NCI-H1417 treated with DMSO at 0.1 percent for 48 hours (cell line): ENCODE measurements at places on chromosomes 12 and 14.

GRCh38 chr14:65019944-65020566, 33.4 kb downstream of the FNTB start:
- DNase-seq: no peak

- DNase-seq: no peak
These were observed 30.6 kb upstream of the FBXO34 start for GRCh38 chr14:55240526-55241178.

- DNase-seq: no peak
These were observed 217.4 kb downstream of the SLC41A2 start for GRCh38 chr12:104740668-104741067.

GRCh38 chr14:65028937-65029336, 42.2 kb downstream of the FNTB start:
- no peak for DNase-seq

DNA sequence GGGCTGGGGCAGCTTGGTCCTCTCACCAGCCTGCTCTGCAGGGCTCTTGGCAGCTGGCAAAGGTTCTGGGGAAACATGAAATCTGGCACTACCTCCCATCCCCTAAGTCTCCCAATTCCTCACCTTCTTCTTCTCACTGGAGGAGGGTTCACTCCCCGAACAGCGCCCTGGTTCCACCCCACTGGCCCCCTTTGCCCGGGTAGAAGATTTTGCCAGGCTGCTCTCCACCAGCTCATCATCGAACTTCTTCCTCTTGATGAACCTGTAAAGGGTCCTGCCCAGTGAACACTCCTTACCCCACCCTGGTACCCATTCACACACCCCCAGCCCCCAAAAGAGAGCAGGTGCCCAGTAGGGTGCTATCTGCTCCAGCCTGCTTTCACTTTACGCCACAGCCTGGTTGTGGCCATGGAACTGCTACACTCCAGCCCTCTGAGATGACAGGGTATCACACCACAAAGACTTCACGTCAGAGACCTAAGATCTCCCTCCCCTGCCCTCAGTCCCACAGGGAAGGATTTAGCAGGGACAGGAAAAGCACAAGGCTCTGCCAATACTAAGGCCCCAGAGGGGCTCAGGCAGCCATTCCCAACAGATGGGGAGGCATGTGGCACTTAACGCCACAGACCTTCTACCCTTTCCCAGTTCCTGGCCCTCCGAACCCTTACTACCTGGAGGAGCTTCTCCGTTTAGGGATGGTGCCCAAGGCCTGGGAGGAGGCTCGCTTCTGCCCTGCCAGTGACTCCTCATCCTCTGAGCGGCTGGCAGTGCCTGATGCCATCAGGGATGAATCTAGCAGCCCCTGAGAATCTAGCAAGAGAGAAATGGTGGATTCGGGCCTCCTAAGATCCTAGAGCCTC, 2.3 kb downstream of the MCRS1 start:
- no peak for DNase-seq

- no peak for DNase-seq
These were observed 69.6 kb downstream of the PTPN11 start for GRCh38 chr12:112488257-112488876.

GRCh38 chr14:100443603-100444002, 120.5 kb downstream of the SLC25A47 start:
- DNase-seq: no peak

- no peak for DNase-seq
These were observed 237.6 kb upstream of the AMIGO2 start for GRCh38 chr12:47317175-47317915.

- DNase-seq: no peak
These were observed 344.9 kb downstream of the DPF3 start for GRCh38 chr14:72549026-72549425.

- no peak for DNase-seq
These were observed 4.4 kb downstream of the RNF10 start for GRCh38 chr12:120538281-120539156.

DNA sequence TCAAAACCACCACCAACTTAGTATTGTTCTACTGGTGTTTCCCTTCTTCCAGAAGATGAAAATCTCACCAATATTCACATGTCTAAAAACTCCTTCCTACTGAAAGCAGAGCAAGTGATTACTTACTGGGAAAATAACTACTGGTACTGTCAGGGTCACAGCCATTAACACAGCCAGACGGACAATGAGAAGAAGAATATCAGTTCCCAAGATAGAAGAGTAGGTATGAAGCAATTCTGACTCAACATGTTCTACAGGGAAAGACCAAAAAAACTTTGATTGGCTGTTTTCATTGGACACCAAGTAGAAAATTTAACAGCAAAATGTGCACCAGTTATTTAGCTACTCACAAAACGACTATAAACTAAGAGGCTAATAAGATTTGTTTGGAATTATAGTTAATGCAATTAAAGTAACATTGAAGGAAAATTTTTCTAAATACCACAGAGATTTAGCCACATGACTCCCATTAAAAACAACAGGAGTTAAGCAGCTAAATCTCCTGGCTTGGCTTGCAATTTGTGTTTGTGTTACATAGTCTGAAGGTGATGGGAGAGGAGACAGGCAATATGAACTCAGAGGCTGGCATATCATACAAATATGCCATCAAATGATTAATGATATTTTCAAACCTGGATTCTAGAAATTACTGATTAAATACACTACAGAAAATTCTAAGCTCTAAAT, 9.5 kb downstream of the SLC38A2 start:
- no peak for DNase-seq

- DNase-seq: no peak
These were observed 7.0 kb upstream of the STAB2 start for GRCh38 chr12:103580026-103580425.

GRCh38 chr12:46214668-46215436, 54.0 kb downstream of the SLC38A1 start:
- DNase-seq: no peak

- no peak for DNase-seq
These were observed 16.7 kb upstream of the CD163L1 start for GRCh38 chr12:7460375-7461259.

DNA sequence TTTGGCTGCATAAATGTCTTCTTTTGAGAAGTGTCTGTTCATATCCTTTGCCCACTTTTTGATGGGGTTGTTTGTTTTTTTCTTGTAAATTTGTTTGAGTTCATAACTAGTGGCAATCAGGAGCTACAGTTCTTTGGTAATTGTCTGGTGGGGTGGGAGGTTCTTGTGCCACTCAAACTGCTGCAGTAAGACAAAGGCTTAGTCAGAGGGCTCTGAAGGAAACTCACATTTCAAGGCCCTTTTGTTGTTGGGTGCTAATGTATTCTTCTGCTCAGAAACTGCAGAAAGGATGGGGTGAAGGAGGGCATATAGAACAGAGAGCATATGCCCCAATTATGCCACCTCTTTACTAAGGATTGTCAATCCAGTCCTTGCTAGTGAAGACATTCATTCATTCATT, 21.9 kb downstream of the MYRFL start:
- DNase-seq: no peak

GRCh38 chr12:39875721-39876120, 230.2 kb downstream of the SLC2A13 start:
- no peak for DNase-seq

DNA sequence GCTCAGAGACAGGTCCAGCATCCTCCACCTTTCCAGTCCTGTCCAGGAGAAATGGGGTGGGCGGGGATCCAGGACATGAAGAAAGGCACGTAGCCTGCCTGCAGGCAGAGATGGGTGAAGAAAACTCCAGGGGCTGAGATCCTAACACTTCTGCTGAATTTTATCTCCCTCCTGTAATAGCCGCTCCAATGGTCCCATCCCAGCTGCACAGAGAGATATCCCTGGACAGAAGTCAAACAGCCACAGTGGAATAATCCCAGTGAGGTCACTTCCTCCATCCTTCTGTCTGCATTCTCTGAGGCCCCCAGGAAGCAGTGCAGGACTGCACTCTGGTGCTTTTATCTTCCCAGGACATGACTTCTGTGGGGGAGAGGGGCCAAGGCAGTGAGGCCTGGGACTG, 26.3 kb downstream of the KRT18 start:
- DNase-seq: no peak

GRCh38 chr14:30885840-30886740, 11.7 kb downstream of the COCH start:
- DNase-seq: no peak

- DNase-seq: no peak
These were observed 552.5 kb downstream of the DIO2 start for GRCh38 chr14:79658769-79659168.

GRCh38 chr14:55267820-55268219, 3.4 kb upstream of the FBXO34 start:
- no peak for DNase-seq

DNA sequence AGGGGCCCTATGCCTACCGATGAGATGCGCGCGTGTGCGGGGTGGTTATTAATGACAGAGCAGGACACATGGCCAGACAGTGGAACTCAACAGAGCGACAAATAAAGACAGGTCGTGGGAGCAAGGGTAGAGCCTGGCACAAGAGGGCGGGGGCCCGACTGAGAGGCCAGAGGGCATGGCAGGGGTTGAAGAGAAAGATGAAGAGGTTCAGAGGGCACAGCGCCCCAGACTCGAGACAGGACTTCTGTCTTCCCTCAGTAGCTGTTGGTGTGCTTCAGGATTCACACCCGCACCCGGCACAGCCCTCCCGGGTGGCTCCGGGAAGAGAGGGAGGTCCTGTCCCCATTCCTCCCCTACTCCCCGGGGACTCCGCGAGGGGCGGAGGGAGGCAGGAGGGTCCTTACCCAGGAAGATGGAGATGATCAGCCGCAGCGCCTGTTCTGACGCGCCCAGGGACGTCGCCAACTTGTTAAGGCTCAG, 366 bp downstream of the LPCAT3 start:
- no peak for DNase-seq

DNA sequence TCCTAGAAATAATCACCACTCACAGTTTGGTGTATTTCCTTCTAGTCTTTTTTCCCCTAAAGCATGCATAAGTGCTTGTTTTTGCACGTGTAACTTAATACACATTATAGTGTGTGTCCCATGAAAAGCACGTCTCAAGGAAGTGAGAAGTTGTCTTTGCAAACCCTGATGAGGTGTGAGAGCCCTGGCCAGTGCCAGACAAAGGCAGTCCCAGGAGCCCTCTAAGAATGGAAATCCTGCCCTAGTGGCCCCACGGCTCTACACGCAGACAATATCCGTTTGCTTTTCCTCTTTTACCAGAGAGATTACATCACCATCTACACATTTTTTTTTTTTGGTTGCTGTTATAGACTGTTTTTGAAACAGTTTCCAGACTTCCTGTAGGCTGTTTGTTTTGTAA, 85.5 kb upstream of the FZD10 start:
- no peak for DNase-seq

- no peak for DNase-seq
These were observed 31.5 kb downstream of the RAD9B start for GRCh38 chr12:110533607-110534006.

GRCh38 chr14:61418746-61419145, 97.4 kb downstream of the PRKCH start:
- DNase-seq: no peak

DNA sequence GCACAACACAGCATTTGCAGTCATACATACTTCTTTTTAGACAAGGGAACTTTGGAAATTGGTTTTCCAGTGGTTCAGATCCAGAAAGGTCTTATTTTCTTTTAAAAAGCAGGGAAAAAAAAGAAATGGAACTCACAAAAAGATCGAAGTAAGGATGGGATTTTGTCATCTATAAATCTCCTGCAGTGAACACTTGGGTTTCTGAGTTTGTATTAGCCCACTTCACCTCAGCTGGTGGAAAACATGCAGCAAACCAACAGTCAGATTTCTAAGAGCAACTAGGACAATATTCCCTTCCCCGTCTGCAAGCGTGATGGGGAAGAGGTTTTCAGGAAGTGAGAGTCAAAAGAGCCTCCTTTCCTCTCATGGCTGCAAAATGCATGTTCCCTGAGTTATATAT, 4.6 kb downstream of the MYF5 start:
- no peak for DNase-seq

GRCh38 chr12:100273782-100274181, 6.8 kb downstream of the SCYL2 start:
- DNase-seq: no peak

DNA sequence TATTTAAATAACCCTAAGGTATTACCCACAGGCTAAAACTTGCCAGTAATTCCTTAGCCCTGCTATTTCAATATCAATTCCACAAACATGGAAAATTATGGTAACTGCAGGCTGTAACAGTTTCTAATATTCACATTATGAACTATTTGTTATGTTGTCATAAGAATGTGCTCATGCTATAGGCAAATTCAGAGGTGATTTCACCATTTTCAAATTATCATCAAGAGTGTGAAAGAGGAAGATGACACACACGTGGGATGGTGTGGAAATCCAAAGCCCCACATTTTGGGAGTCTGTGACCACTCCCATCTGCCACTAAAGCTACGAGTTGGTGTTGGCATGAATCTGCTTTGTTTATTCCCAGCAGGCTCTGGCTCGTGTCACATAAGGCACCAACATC, 5.9 kb upstream of the MYO1A start:
- DNase-seq: no peak

DNA sequence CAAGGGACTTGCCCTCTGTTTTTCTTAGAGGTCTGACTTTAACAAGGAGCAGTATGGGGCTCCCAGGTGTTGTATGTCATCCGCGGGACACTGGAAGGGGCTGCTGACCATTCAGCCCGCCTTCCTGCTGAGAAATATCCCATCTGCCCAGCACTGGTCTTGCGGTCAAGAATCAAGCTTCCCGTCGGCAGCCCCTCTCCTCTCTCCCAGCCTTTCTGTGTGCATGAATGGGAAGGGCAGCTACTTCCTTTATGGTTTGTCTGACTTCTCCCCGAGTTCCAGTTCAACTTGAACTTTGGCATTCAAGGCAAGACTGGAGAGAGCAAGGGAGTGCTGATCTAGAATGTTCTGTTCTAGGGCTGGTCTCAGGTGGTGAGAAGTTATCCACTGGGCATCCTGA, 51.5 kb downstream of the PSMA6 start:
- no peak for DNase-seq

DNA sequence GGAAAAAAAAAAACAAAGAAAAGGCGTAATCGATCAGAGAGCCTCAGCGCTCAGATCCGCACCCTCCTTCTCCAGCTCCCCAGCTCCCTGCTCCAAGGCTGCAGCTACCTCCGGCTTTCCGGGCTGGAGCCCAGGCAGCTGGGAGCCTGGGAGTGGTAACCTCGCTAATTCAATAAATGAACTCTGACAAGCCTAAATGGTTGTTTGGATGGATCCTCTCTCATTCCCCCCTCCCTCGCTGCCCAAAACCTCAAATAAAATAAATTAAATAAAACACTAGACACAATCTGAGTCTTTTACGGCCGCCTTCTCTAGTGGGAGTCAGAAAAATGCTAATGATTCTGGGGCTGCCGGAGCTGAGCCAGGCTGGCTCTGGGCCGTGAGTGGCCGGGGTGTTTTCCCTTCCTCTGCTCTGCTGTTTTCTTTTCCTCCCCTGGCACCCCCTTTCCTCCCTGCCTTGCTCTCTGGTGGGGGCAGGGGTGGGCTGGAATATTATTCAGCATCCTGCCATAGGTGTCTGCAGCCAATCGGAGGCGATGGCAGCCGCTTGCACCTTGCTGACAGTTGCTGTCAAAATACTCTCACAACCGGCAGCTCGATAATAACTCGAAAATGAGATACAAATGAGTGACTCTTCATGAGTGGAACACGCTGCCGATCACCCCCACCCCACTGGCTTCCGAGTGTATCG, 76.1 kb downstream of the RBM19 start:
- no peak for DNase-seq
